ENCODE measurements at places on chromosomes 16 and 17.
A peak's percentile ranks its signal among the peaks of the same experiment; 100 is the strongest.

DNA sequence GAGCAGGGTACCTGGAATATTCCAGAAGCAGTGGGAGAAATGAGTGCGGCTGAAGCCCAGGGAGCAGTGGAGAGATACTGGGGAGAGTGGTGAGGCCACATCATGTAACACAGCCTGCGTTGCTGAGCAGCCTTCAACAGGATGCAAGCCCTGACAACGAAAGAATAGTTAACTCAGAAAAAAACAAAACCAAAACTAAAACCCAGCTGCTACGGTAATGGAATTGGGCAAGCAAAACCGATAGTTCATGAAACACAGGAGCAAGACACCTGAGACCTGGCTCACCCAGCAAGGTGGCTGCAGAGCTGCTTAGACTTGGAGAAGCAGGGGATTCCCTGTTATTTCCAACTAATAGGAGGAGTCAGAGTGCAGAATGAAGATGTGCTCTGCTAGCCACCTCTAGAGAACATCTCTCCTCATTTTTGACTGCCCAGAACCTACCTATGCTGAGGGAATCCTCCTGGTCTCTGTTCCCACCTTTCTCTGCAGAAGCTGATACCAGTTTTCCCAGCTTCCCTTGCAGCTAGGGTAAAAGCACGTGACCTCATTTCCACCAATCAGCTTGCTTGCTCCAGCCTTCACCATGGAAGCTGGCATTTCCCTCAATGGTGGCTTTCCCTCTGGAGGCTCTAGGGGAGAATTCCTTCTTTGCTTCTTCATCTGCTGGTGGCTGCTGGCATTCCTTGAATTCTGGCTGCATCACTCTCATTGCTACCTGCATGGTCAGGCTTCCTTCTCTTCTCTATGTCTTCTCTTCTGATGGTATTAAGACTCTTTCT is 59.4 kb upstream of the XYLT1 start:
- no peak for DNase-seq

DNA sequence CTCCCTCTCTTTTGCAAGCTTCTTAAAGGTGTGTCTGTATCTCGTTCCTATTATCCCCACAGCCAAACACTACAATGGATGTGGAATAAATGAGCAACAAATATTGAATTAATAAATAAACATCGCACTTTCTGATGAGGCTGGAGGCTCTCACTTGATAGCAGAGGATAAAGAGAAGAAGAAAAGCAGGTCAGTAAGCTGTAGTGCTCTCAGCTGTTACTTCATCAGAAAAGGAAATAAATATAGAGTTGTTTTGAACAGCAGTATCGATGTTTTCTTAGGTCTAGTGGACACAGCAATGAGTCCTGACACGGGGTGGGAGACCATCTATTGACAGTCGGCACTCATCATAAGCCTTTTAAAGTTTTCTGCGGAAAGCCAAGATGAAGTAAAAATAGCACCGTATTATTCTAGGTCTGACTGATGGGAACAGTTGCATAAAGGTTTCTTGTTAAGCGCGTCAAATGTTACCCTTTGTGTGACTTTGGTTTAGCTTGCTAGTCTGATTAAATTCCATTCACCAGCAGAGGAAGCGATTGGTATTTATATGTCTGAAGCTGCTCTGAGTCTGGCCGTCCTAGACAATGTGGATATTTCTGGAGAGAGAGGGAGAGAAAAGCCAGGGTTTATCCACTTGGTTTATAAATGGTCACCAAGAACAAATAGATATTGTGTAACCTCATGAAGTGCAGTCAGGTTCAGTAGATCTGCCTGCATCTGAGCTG is 646.1 kb downstream of the CDH11 start:
- DNase-seq: peak; percentile 9

DNA sequence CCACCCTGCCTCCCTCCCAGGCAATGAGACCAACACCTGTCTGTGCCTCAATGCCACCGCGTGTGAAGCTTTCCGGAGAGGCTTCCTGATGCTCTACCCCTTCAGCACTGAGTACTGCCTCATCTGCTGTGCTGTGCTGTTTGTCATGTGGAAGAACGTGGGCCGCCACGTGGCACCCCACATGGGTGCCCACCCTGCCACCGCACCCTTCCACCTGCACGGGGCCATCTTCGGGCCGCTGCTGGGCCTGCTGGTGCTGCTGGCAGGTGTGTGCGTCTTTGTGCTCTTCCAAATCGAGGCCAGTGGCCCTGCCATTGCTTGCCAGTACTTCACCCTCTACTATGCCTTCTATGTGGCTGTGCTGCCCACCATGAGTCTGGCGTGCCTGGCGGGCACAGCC is 10.9 kb downstream of the OTOP3 start:
- no peak for DNase-seq

DNA sequence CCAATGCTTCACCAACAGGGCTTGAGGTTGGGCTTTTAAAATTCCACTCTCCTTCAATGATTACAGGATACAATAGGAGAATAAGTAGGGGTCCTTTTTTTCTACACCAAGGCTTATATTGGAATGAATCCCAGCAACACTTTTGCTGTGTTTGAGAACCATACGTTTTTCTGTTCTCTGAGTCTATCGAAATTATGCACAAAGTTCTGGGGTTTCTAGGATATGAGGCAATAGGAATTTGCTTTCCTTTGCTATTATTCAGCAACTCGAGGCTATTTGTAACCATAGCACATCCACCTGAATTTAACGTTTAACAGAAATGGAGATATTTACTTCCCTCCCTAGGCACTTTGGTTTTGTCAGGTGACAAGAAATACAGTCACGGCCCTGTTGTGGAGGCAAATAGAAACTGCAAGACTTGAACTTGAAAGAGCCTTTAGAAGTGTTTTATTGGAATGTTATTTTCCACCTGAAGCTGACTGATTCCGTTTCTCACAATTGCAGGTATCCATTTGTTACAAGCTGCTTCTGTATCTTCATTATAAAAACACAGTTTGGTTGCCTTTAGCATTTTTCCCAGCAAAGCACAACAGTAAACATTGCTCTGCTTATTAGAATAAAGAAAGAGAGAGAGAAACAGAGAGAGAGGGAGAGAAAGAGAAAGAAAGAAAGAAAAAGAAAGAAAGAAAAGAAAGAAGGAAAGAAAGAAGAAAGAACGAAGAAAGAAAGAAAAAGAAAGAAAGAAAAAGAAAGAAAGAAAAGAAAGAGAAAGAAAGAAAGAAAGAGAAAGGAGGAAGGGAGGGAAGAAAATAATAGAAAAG is 109.6 kb downstream of the HS3ST3A1 start:
- DNase-seq: no peak

GRCh38 chr17:79991140-79991923 is 44.3 kb downstream of the TBC1D16 start:
- DNase-seq: peak; percentile 80

- DNase-seq: peak; percentile 51
These were observed 5.6 kb upstream of the ZFHX3 start for GRCh38 chr16:73053364-73054124.

DNA sequence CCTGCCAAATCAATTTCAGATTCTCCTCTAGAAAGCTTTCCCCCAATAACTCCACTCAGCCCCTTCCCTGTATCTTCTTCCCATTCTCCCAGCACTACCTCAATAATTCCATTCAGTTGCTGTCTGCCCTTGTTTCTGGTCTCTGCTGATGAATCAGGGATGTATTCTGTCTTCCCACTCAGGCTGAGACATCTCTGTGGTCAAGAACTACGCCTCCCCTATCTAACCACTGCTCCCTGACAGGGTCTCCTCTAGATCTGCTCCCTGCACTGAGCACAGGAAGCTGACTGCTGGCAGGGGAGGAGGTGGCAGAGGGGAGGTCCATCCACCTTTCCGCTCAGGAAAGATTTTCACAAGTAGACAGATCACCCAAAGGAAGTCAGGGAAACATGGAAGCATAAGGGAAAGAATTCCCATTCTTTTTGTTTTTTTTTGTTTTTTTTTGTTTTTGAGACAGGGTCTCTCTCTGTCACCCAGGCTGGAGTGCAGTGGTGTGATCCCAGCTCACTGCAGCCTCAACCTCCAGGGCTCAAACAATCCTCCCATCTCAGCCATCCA is 16.9 kb upstream of the SP2 start:
- peak; percentile 69 for DNase-seq

- DNase-seq: no peak
These were observed 316 bp downstream of the DLG4 start for GRCh38 chr17:7219229-7219811.

GRCh38 chr17:12958786-12959185 is 59.0 kb downstream of the ELAC2 start:
- peak; percentile 71 for DNase-seq

DNA sequence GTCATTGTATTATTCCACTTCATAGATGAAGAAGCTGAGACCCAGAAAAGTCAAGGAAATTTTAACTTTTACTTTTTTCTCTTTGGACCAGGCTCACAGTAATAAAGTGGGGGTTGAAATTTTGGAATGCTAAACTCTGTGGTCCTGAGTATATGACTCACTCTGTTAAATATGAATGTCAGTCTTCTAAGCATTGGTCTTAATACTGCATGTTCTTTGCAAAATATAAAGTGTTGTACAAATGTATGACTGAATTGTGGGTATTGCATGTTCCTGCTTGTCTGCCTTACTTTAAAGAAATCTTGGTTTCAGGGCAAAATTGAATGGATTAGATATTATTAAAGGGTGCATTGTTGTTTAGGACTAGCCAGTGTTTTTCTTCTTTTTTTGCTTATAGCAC is 950.8 kb upstream of the GOT2 start:
- DNase-seq: peak; percentile 57

DNA sequence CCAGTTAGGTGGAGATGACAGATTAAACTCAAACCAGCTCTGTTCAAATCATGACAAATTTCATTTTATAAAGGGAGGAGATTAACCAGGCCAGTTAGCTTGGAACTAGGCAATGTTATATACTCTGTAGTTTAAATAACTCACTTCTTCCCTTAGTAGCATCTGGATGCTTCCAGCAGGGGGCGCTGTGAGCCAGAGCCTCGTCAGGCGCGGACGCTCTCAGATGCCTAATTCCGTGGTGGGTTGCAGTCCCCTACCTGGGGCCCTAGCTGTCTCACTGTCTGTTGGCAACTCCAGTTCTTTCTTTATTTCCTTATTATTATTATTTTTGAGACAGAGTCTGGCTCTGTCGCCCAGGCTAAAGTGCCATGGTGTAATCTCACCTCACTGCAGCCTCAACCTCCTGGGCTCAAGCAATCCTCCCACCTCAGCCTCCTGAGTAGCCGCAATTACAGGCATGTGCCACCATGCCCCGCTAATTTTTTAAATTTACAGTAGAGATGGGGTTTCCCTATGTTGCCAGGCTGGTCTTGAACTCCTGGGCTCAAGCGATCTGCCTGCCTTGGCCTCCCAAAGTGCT is 17.3 kb upstream of the WFDC1 start:
- peak; percentile 63 for DNase-seq

GRCh38 chr16:72905581-72905980 is 142.3 kb downstream of the ZFHX3 start:
- DNase-seq: peak; percentile 61

DNA sequence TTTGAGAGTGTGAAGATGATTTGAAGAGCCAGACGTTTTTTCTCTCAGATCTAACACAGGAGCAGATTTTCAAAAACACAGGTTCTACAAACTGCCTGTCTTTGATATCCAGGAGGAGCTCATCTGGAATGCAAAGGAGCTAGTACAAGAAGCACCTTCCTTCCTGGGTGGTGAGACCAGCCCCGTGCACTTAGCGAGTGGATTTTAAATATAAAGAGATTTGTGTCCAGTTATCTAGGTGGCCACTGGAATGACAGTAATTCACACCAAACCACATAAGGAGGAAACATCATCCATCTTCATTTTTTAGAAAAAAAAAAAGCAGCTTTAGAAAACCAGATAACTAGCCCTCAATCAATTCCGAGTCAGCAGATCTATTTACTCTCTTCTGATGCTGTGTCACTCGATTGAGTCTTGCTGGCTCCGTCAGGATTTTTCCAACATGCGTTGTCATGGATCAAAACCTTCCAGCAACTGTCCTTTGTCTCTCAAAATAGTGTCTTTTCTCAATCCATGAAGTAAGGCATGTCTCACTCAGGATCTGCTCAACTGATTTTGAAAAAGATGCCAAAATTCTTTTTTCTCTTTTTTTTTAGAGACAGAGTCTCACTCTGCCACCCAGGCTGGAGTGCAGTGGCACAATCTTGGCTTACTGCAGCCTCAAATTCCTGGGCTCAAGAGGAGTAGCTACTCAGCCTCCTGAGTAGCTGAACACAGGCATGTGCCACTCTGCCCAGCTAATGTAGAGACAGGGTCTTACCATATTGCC is 451.2 kb upstream of the PSMD7 start:
- no peak for DNase-seq

GRCh38 chr17:11467639-11468038 is 130.6 kb upstream of the DNAH9 start:
- DNase-seq: no peak

GRCh38 chr17:40510328-40510648 is 8.9 kb upstream of the TNS4 start:
- DNase-seq: no peak

- no peak for DNase-seq
These were observed 9.2 kb downstream of the SYT17 start for GRCh38 chr16:19177111-19177739.

DNA sequence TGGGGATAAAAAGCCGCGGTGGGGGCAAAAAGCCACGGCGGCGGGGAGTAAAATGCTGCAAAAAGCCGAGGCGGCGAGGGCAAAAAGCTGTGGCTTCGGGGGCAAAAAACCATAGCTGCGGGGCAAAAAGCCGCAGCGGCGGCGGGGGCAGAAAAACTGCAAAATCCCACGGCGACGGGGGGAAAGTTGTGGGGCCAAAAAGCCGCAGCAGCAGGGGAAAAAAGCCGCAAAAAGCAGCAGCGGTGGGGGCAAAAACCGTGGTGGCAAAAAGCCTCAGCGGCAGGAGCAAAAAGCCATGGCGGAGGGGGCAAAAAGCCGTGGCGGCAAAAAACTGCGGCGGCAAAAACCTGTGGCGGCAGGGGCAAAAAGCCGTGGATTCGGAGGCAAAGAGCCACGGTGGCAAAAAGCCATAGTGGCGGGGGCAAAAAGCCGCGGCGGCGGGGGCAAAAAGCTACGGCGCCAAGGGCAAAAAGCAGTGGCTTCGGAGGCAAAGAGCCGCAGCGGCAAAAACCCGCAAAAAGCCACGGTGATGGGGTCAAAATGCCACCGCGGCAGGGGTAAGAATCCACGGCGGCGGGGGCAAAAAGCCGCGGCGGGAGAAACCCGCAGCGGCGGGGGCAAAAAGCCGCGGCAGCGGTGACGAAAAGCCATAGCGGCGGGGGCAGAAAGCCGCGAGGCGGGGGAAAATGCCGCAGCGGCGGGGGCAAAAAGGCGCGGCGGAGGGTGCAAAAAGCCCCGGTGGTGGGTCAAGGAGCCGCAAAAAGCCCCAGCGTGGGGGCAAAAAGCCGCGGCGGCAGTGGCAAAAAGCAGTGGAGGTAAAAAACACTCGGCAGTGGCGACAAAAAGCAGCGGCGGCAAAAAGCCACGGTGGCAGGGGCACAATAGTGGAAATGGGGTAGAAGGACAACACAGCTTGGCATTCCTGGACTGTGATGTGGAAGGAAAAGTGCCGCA is 192.8 kb downstream of the SHCBP1 start:
- DNase-seq: no peak

DNA sequence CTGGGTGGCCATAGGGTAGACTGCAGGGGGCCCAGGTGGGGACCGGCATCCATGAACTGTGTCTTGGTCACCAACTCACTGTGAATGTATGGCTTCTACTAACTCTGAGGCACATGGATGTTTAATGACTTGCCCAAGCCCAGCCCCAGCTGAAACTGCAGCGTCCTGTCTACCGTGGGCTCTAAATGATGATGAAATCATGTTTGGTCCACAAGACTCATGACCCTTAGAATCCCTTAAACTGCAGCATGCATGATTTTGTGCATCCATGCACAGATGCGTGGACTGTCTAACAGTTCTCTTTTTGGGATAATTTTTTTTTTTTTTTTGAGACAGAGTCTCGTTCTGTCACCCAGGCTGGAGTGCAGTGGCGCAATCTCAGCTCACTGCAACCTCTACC is 32.4 kb upstream of the CREBBP start:
- no peak for DNase-seq
